ENCODE measurements at places on chromosomes 12 and 14.

- no peak for DNase-seq
These were observed 236.2 kb upstream of the KRR1 start for GRCh38 chr12:75747572-75748021.

- DNase-seq: no peak
These were observed 326.1 kb downstream of the PDZRN4 start for GRCh38 chr12:41514021-41514777.

DNA sequence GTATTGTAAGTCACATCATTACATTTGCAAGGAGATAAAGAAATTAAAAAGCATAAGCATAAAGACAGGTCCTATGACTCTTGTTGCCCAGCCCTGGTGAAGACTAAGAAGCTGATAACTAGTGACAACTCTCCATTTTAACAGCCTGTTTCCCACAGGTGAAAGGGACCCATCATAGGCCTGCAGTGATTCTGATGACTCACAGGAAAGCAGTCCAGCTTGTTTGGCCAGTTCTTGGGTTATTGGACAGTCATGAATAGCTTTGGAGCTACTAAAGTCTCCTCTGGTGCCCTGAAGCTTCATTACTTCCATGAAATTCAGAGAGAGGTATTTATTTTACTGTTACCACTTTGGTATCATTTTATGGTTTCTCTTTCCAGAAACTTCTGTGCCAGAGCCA, 55.5 kb upstream of the DYRK2 start:
- peak; percentile 79 for DNase-seq

DNA sequence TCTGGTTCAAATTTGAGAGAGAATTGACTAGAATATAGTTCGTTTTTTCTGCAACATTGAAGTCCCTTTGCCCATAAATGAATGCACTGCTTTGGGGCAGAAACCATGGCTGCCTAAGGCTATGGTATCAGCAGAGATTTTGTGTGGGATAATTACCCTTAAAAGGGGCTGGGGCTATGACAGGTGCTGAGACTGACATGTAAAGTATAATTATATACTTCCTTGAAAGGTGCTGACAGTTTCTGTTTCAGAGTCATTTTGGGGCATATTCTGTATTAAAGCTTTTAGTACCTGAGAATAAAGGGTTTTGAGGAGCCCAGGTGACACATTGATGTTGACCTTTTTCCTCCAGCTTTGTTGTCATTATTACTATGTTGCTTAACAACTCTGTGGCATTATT, 150.3 kb upstream of the PTPRQ start:
- no peak for DNase-seq

- DNase-seq: no peak
These were observed 7.6 kb downstream of the CLECL1 start for GRCh38 chr12:9725213-9725870.

DNA sequence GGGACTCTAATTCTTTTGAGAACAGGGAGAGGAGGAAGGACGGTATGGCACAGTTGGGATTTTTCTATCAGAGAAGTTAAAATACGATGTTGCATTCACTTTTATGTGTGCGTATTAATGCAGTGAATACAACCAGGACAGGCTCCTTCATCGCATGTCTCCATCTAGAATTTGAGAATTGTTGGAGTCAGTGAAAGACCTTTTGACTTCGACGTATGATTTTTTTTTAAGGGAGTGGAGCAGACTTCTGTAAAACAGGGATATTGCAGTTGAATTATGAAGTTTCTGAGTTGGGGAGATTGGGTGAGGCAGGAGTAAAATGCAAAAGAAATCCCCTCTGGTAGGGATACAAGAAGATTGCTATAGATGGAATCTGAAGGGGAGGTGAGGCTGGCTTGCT, 9.6 kb upstream of the TBX3 start:
- DNase-seq: no peak

DNA sequence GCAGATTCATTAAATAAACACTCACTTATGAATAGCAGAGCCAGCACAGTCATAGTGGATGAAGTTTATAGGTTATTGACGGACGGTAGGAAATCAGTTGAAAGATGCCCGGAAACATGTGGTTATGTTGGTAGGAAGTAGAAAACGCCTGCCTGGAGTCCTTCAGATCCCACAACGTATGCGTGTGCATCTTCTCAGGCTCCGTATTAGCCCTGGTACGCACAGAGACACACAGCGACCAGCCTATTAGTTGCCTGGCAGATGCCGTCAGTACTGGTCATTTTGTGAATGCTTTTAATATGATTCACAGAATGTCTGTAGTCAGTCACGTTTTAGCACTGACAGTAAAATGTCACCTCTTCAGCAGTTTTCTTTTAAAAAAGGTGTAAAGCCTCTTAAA, 196.4 kb downstream of the RGS6 start:
- no peak for DNase-seq

- DNase-seq: no peak
These were observed 9.6 kb downstream of the CNOT2 start for GRCh38 chr12:70252832-70253231.

- DNase-seq: no peak
These were observed 59.1 kb upstream of the GNPNAT1 start for GRCh38 chr14:52850451-52850909.

DNA sequence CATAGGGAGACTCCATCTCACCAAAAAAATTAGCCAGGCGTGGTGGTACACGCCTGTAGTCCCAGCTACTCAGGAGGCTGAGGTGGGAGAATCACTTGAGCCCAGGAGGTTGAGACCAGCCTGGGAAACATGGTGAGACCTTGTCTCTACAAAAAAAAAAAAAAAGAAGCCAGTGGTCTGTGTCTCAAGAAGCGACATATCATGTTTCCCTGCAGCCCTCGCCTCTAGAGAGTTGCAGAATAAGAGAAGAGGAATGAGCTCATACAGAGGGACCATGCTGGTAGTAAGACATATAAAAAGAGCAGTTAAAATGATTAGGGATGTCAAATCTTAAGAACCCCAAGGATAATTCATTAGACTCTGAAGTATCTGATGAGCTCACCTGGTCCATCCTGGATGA, 39.4 kb upstream of the BICDL1 start:
- no peak for DNase-seq

DNA sequence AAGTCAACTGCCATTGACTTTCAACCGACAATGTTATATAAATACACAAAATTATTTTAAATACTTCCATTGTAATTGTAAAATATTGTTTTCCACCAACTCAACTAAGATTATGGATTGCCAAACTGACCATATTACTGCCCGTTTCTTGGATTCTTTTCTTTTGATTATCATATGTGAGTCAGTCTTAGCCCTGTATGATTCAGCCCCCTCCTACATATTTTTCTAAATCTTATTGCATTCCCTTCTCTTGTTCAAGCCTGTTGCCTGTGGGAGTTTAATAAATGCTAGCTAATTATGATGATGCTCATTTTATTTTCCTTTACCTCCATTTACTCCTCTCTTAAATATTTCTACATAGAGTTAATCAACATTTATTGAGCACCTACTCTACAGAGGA, 6.8 kb downstream of the RASSF9 start:
- DNase-seq: no peak

DNA sequence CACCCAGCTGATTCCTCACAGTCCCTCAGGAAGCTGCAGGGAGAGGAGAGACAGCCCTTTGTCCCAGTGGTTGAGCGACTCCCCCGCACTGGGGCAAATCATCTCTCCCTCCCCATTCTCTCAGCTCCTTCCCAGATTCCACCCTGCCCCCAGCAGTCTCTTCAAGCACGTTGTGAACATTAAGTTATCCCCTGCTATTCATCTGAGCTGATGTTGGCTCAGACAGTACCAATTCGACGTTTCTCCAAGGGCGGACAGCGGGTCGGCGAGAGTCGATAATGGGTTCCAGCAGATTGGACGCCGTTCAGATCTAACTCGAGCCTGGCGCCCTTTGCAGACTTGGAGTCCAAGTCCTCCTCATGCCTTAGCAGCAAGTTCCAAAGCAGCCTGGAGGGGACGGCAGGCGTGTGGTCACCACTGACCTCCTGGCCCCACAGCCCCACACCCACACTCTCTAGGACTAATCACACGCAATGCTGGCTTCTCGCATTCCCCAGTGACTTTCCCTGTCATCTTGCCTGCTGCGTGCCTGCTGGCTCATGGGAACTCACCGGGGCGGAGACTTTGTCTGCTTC, 245.9 kb downstream of the CHST11 start:
- DNase-seq: no peak

- no peak for DNase-seq
These were observed 4.4 kb upstream of the MARK3 start for GRCh38 chr14:103380719-103381377.

DNA sequence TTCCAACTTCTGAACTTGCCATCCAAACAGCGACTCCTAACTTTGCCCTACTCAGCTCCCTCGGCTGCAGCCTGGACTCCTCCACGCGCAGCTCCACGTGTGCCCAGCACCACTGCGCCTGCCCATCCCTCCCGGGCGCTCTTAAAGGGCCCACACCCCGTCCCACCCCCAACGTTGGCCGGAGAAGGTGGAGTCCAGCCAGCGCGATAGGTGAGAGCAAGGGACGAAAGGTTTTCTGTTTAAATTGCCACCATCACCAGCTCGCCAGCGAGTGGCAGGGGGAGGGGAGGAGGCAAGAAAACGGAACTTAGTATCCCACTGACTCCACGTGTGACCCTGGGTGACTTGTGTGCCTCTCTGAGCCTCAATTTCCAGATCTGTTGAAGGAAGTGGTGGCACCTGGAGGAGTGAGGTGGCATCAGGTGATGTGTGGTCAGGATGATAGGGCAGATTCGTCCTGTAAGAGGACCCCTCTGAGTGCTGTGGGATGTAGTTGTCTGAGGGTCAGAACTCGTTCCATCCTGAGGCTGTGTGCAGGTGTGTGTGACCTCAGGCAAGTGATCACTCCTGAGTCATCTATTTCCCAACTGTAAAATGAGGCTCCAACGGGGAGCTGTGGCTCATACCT, 59.7 kb downstream of the TRPV4 start:
- DNase-seq: peak; percentile 69
